AG09309 (cell line): ENCODE measurements at places on chromosomes 7 and 10.
A peak's percentile ranks its signal among the peaks of the same experiment; 100 is the strongest.

DNA sequence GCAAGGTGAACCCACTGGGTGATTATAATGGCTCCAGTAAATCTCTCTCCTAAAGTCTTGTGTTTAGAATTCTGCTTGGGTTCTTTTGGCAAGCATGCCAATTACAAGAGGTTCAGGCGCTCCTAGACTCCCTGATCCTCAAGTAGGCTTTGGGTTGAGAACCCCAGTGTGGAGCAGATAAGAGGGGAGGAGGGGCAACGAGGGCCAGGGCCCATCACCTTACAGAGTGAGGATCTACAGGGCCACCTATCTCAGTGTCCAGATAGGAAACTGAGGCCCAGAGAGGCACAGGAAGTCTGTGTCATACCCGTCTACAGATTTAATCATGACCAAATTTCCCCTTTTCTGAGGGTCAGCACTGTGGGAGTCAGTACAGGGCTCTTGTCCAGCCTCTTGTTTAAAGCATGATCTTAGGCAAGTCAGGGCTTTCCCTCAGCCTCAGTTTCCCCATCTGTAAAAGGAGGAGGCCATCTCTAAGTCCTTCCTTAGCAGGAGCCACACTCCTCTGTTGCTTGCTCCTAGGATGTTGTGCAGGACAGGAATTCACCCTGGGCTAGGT, 4.4 kb downstream of the TACR2 start:
- DNase-seq = no peak

GRCh38 chr7:106344211-106344610, 59.4 kb upstream of the NAMPT start:
- no peak for DNase-seq

- DNase-seq = no peak
Measured at GRCh38 chr10:10685566-10685965, 332.1 kb upstream of the CELF2 start.

- DNase-seq = no peak
Measured at GRCh38 chr7:150950496-150951180, 27.5 kb downstream of the KCNH2 start.

- DNase-seq = no peak
Measured at GRCh38 chr10:120945801-120946302, 94.7 kb downstream of the WDR11 start.

DNA sequence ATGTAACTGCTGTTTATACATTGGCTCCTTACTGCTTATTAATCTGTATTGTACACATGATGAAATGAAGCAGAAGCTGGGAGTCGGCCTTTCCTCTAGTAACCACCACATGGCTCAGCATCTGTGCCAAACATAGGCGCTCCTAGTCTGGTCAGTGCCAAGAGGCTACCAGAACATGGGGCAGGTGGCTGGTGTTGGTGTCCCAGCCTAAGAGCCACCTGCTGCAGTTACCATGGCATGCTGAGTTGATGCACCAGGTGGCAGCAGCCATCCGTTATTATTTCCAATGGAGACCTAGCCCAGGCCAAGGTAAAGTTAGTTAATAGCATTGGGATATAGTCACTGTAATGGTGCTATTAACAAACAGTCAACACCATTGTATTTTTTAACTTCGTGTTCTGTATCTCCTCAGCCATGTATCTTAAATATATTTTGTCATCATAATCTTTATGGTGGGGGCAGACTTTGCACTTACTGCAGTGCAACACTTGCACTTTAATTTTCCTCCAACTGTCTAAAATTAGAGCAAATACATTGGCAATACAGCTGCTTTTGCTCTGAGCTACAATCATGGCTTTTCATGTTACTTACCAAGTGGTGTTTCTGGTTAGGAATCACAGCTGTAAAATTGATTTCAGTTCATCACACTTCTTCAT, 33.1 kb downstream of the HBP1 start:
- no peak for DNase-seq

DNA sequence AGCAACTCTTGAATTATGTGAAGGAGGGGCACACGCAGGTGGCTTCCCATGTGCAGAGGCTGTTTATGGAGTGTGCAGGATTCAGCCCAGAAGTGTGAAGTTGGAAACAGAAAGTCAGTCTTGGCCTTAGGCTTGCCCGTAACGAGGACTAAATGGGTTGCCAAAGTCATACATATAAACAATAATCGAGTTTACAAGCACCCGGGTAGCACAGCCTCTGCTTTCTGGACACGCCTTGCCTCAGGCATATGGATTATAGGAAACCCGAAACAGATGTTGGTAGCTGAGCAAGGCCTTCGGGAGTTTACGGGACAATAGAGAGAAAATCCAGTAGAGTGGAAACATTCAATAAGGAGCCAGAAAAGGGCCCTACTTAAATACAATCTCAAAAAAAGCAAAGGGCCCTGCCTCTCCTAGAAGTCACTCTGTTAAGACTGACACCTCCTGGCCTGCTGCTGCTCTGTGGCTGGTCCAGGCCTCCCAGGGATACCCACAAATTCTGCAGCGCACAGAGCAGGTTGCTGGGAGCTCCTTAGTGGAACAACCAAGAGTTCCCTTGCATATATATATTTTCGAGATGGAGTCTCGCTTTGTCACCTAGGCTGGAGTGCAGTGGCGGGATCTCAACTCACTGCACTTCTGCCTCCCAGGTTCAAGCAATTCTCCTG, 48.5 kb downstream of the SMKR1 start:
- DNase-seq = peak; percentile 69

DNA sequence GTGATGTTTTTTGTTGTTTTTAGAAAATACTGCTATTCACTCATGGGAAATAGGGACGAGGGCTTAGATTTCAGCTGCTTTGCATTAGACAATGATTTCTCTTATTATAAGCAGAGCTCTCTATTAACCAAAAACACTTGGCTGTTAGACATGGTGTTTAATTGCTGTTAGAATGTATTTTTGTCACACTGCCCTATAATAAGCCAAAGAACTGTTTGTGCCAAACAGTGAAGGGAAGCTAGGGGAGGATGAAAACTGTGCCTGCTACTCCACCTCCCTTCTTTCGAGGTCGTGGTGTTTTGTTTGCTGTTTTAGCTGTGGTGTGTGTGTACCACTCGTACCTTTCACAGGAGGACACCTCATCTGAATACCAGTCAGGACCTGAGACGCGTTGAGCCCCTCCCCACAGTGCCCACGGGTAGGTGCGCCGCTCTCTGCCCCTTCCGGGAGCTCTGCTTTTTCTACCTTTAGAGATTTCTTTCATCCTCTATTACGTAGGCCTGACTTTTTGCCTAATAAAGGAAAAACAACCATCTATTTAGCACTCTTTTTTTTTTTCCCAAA, 57.9 kb downstream of the CUX1 start:
- no peak for DNase-seq

GRCh38 chr7:135235841-135236240, 2.2 kb downstream of the STRA8 start:
- DNase-seq = no peak

DNA sequence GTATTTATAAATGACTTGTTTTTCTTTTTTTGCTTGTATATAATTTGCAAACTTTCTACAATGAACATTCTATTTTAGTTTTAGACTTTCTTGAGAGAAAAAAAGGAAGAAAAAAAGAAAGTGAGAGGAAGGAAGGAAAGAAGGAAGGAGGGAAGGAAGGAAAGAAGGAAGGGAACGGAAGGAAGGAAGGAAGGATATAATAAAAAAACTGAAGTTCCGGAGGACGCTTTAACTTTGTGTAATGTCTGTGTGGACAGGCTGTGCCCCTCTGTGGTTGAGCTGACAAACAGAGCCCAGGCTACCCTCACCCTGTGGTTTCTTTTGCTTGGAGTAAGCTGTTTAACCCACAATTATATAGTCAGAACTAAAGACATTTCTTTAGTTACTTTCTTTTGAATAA, 108.7 kb downstream of the SEMA3D start:
- no peak for DNase-seq
